Naive B cell (primary cell): ENCODE measurements at places on chromosomes 12 and 14.

DNA sequence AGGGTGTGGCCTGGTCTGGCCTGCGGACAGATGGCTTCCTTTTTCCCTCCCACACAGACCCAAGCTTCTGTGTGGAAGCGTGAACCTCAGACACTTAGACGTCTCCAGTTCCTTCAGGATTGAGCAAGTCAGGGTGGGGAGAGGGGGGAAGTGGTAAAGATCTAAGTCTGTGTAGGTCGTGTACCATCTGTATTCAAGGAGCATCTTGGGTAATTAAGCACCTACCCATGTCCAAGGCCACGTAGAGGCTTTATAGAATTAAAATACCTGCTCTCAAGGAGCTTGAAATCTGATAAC, 1.7 kb downstream of the AVIL start:
- H3K27ac ChIP-seq, result no peak overlapping the region
- no peak overlapping the region for H3K4me3 ChIP-seq
- peaks cover 6% of the 10 kb centered on the region for H3K4me1 ChIP-seq
- no peaks in the 10 kb centered on the region for H3K27me3 ChIP-seq

GRCh38 chr12:27434673-27435565, 11.6 kb upstream of the SMCO2 start:
- peaks cover 29% of the 10 kb centered on the region for H3K4me1 ChIP-seq
- H3K36me3 ChIP-seq, result no peaks in the 10 kb centered on the region
- DNase-seq, result peak; percentile 11
- no peak overlapping the region for H3K4me3 ChIP-seq
- H3K27me3 ChIP-seq, result no peaks in the 10 kb centered on the region
- peak overlapping the region; percentile 10 for H3K27ac ChIP-seq

DNA sequence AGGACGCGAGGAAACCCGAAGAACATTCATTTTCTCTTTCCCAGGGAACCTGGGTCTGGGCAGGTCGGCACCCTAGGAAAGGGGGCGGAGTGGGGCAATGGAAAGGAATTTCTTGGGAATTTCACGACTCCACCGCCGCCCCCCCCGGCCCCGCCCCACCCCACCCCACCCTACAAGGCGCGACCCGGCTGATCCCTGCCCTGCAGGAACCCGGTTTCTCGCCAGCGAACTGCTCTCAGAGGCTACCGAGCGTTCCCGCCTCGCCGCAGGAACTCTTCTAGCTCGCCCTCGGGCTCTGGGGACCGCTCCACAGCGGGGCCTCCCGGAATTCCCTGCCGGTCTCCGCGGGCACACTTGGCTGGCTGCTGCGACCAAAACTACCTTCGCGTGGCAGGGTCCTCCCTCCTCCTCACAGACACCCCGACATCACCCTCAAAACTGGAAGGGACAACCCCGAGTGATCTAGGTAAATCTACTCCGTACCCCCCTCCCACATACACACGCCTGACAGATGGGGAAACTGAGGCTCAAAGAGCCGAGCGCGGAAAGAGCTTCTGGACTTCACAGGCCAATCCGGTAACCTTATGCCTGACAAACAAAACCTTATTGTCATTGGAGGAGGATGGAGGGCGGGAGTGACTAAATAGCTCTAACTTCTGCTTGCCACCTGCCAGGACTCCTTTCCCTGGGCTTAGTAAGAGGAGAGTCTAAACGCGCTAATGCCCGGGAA, 785 bp upstream of the ACTN1 start:
- H3K27ac ChIP-seq, result no peak overlapping the region
- H3K4me3 ChIP-seq, result peak overlapping the region; percentile 85
- peaks cover 13% of the 10 kb centered on the region for H3K4me1 ChIP-seq

GRCh38 chr14:27056586-27056985, 458.8 kb upstream of the NOVA1 start:
- no peak for DNase-seq
- H3K4me1 ChIP-seq, result no peaks in the 10 kb centered on the region
- no peak overlapping the region for H3K27ac ChIP-seq

GRCh38 chr12:93616584-93617101, 44.2 kb downstream of the SOCS2 start:
- no peak for DNase-seq
- no peak overlapping the region for H3K4me3 ChIP-seq
- peaks cover 5% of the 10 kb centered on the region for H3K36me3 ChIP-seq

- H3K36me3 ChIP-seq, result peaks cover 37% of the 10 kb centered on the region
- H3K27me3 ChIP-seq, result no peaks in the 10 kb centered on the region
- no peaks in the 10 kb centered on the region for H3K4me1 ChIP-seq
- H3K27ac ChIP-seq, result no peak overlapping the region
- no peak for DNase-seq
Observed at GRCh38 chr12:28331130-28331529, 140.9 kb downstream of the CCDC91 start.

DNA sequence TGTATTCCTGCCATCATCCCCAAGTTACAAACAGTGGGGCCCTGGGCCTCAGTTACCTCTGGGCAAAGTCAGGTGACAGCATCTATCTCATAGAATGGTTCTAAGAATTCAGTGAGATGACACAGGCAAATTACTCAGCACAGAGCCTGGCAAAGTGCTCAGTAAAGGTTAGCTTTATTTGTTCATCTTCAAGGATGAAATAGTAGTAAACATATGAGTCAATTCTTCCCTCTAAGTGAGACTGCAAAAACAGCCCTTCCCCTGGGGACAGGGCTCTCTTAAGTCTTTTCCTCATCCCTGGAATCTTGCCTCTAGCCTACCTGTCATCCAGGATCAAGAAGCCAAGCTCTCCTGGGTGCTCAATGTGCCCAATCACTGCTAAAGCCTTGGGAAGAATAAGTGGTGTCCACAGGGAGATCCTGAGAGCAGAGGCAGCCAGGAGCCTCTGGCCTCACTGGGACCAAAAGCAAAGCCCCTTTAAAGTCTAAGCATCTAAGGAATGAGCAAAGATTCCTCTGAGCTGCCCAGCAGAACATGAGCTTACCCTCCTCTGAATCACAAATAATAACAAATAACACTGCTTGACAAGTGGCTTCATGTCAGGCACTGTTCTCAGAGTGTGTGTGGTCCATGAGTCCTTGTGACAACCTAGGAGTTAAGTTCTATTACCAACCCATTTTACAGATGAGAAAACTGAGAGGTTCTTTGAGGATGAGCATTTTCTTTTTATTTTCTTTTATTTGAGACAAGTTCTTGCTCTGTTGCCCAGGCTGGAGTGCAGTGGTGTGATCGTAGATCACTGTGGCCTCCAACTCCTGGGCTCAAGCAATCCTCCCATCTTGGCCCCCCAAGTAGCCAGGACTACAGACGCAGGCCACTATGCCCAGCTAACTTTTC, 12.1 kb downstream of the NUAK1 start:
- no peak for DNase-seq
- H3K4me3 ChIP-seq, result no peak overlapping the region
- H3K36me3 ChIP-seq, result no peaks in the 10 kb centered on the region
- no peaks in the 10 kb centered on the region for H3K4me1 ChIP-seq
- no peak overlapping the region for H3K27ac ChIP-seq
